ENCODE measurements at places on chromosomes 11 and 22.

GRCh38 chr11:46280706-46281105 is 3.2 kb downstream of the CREB3L1 start:
- no peak for DNase-seq

GRCh38 chr22:29204455-29205183 is 1.1 kb upstream of the EMID1 start:
- no peak for DNase-seq

DNA sequence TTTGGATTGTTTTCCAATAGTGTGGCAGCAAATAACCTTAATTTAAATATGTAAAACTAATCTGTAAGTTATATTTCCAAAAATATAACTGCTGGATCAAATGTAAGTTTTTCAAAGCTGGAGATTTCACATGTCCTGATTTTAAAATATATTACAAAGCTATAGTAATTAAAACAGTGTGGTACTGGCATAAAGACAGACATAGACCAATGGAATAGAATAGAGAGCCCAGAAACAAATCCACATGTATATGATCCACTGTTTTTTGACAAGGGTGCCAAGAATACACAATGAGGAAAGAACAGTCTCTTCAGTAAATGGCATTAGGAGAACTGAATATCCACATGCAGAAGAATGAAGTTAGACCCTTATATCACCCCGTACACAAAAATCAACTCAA is 4.0 kb downstream of the OR4X2 start:
- DNase-seq, result no peak

DNA sequence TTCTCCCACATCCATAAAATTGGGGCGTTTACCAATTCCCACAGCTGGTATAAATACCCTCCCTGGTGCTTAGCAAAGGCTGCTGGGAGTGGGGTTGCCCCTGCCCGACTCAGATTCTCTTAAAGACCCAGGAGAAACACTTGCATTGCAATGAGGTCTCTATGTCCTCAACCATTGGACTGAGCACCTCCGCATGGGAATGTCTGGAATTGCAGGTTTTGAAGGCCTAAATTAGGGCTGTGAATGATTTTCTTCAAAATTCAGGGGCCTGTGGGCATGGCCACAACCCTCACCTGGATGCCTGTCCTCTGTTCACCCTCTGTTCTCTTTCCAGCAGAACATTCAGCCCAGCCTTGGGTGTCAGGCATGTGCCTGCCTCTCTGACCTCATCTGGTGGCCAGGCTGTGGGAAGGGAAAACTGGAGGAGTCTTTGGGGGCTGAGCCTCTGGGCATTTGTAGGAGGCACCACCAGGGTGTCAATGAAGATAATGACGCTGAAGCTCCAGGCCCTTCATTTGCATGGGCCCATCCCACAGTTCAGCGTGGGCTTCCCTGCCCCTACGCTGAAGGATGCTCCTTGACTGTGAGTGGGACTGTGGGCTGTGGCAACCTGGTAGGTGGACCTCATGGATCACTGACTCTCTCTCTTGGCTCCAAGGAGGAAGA is 52.7 kb upstream of the MYEOV start:
- no peak for DNase-seq

DNA sequence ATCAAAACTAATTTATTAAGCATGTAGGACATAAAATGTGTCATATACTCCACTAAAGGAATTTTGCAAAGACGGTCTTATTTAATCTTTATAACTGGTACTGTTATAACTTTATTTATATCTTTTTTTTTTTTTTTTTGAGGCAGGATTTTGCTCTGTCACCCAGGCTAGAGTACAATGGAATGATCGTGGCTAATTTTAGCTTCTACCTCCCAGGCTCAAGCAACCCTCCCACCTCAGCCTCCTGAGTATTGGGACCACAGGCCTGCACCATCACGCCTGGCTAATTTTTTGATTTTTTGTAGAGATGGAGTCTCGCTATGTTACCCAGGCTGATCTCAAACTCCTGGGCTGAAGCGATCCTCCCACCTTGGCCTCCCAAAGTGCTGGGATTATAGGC is 31.4 kb upstream of the PCF11 start:
- DNase-seq, result no peak

GRCh38 chr11:78332174-78332866 is 85.3 kb downstream of the GAB2 start:
- DNase-seq, result no peak

DNA sequence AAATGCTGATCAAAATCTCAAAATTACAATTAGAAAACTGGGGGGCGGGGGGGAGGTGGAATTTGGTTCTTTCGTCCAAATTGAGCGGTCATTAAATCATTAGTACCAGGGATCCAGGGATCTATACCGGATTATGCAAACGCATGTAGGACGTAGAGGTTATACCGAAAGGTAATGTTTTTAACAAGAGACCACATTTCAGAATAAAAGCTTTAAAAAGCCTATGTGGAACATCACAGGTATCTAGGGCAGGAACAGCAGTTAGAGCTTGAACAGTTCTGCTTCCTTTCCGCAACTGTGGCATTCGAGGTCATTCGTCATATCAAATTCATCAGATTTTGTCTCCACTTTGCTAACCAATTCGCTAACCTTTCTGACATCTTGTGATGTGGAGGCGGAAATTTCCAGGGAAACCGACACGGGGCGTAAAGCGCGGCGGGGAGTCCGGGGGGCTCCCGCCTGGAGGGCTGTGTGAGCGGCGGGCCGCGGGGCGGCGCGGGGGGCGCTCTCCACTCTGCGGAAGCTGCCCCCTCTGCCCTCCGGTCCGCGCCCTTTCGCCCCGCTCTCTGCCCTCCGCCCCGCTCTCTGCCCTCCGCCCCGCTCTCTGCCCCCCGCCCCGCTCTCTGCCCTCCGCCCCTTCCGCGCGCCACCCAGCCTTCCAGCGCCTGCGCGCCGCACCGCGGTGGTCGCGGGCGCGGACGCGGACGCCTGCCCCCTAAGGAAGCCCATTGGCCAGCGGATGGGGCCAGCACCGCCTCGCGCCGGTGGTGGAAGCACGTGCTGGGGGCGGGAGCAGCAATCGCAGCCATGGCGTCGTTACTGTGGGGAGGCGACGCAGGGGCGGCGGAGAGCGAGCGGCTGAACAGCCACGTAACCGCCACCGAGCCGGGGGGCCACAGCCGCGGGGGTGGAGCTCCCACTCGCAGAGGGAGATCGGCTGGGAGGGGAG is at the start of gene DDX25:
DDX25 (plus strand) TSS at position 798 of the 949 bp plus-strand sequence; CDS start at position 808, 10 bp downstream.
- DNase-seq, result no peak

DNA sequence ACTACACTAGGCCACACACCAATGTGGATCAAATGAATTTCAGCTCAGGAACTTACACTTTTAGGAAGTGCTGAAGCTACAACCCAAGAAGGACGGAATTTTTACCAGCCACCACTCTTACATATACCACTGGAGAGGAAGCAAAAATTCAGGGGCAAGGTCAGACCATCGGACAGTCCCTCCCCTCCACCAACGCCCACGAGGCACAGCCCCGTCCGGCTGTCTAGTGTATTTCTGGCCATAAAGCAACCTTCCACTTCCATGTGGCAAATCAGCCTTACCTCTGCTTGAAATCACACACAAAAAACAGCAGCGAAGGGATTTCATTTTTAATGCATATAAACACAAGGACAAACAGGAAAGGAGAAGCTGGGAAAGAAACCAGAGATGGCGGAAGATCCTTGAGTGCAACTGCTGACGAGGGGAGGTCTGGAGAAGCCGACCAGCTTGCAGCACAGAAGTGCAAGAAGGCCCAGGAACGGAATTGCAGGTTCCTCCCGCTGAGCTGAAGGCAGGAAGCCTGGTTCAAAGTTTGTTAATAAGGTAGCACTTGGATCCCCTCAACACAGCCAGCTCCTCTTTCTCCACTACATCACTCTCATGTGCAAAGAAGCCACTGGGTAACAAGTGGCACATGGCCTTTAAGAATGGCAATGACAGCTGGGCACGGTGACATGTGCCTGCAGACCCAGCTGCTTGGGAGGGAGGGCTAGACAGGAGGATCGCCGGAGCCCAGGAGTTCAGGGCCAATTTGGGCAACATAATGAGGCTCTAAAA is 71.5 kb downstream of the SHANK2 start:
- no peak for DNase-seq

DNA sequence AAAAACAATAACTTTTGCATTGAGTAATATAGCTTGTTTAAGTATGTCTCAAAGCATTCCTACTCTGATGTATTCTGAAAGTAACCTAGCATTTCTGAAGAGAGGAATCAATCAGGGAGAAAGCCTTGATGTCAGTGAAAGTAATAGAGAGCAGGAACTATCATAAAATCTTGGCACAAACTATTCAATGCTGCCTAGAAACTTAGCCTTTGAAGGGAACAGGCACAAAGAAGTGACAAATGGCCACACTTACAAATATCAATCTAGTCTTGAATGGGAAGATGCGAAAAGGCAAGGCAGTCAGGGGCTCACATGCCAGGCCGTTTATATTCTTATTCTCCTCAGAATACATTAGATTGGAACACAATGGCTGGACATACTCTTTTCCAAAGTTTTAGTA is 576.5 kb upstream of the ANO3 start:
- DNase-seq, result no peak

GRCh38 chr11:125228445-125228844 is 63.9 kb downstream of the PKNOX2 start:
- DNase-seq, result no peak

- no peak for DNase-seq
Observed at GRCh38 chr11:27349919-27350318, 13.1 kb downstream of the CCDC34 start.

DNA sequence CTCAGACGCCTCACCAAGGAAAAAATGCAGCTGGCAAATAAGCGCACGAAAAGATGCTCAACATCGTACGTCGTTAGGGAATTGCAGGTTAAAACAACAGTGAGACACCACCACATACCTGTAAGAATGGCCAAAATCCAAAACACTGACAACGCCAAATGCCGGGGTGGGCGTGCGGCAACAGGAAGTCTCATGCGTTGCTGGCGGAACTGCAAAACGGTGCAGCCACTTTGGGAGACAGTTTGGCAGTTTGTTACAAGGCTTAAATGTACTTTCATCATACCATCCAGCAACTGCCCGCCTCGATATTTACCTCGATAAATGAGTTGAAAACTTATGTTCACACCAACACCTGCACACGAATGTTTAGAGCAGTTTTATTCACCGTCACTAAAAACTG is 7.5 kb upstream of the CTSD start:
- no peak for DNase-seq

- no peak for DNase-seq
Observed at GRCh38 chr11:134517621-134518293, 105.7 kb upstream of the B3GAT1 start.

GRCh38 chr11:132892876-132893275 is 639.4 kb downstream of the OPCML start:
- DNase-seq, result no peak

DNA sequence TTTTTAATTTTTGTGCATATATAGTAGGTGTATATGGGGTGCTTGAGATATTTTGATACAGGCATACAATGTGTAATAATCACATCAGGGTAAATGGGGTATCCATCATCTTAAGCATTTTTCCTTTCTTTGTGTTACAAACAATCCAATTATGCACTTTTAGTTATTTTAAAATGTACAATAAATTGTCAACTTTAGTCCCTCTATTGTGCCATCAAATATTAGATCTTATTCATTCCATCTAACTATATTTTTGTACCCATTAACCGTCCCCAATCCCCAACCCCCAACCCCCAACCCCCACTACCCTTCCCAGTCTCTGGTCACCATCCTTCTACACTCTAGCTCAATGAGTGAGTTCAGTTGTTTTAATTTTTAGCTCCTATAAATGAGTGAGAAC is 335.1 kb upstream of the C11orf87 start:
- no peak for DNase-seq

DNA sequence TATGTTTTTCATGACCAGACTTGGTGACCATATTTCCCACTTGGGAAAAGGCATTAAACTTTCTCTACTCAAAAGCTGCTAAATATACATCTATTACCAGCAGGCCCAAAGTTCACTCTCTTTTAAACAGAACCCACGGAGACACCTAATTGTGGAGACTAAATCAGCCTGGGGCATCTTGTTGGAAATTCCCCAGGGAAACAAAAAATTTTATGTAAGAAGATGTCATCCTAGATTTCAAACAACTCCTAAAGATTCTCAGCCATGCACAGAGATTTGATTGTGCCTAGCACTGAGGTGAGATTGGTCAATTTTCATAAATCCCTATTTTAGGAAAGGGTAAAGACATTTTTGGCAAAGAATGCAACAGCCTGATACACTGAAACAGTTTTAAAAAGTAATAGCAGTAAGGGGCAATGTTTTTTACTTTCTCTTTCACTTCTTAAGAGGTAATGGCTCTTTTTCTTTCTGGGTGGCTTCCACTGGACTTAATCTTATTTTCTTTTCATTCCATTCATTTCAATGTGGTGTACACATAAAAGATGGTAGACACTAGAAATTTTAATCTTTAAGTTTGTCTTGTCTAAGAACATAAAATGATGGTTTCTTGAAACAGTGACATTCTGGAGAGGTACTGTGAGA is 9.6 kb downstream of the OR52N2 start:
- DNase-seq, result no peak

DNA sequence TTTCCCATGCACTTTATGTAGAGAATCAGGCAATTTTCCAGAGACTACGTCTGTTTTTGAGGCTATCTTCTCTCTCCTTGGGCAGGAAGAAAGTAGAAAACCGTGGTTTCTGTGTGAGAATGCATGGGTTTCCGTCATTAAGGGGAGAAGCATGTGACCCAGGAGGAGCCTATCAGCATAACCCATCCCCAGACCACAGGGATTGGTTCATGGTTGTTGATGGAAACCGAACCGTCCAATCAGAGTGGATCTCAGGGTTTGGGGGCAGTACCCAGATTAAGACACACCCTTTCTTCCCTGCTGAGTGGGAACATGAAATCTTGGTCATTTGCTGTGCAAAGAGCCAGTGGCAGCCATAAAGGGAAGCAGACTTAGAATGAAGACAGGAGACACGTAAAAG is 517.8 kb downstream of the MN1 start:
- DNase-seq, result no peak

- no peak for DNase-seq
Observed at GRCh38 chr11:44971185-44971584, 20.5 kb upstream of the TP53I11 start.

GRCh38 chr22:35971456-35972119 is 57.0 kb downstream of the RBFOX2 start:
- DNase-seq, result no peak

DNA sequence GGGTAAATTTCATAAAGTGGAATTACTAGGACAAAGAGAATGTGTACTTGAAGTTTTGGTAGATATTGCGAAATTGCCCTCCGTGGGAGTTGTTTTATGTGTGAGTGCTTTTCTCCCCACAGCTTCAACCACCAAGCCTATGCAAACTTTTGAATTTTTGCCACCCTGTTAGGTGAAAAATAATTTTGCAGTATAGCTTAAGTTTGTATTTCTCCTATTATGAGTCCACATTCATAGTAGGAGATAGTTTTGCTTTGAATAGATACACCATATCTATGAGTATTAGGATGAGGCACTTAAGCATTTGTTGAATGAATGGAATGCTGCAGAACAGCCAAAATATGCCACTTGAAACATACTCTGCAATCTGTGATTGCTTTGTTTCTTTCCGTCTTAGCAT is 43.6 kb downstream of the UVRAG start:
- DNase-seq, result no peak

DNA sequence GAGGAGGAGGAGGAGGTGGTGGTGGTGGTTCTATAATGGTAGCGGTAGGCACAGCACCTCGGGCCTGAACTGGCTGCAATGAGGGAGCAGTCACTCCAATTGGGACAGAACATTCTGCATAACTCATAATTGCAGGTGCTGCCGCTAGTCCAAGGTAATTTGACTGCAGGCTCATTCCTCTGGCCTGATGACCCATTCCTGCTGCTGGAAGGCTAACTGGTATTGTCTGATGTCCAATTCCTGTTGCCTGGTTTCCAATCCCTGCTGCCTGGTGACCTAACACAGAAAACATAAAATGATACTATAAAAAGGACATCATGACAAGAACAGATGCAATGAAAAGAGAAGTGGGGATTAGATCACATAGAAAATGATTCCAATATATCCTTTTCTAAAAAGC is 7.9 kb upstream of the AGBL2 start:
- DNase-seq, result no peak
